Astrocyte (in vitro differentiated cells and primary cell): ENCODE measurements at places on chromosomes 5 and 9. TPM values are rescaled to one million over a fixed set of nuclear protein-coding genes. Genes with fewer than 3 reads are reported as not detected.

Gene ZFR
- 65.8 and 68.4 TPM in 2 replicates for total RNA-seq

Gene ADGRV1
- 5.4 and 10.0 TPM in 2 replicates for total RNA-seq

Gene GARIN3
- total RNA-seq, result not detected in 2 replicates

Gene TAF11L14
- total RNA-seq, result 0.41 TPM in 1 of 2 replicates, not detected in the other

Gene OBP2B
- not detected in 2 replicates for total RNA-seq

Gene LCN2
- total RNA-seq, result not detected in 2 replicates

Gene PCDHA3
- total RNA-seq, result 0.84 and 1.1 TPM in 2 replicates

Gene RGMB
- total RNA-seq, result 42.8 and 48.7 TPM in 2 replicates
